ENCODE measurements at places on chromosomes 13 and 19.

DNA sequence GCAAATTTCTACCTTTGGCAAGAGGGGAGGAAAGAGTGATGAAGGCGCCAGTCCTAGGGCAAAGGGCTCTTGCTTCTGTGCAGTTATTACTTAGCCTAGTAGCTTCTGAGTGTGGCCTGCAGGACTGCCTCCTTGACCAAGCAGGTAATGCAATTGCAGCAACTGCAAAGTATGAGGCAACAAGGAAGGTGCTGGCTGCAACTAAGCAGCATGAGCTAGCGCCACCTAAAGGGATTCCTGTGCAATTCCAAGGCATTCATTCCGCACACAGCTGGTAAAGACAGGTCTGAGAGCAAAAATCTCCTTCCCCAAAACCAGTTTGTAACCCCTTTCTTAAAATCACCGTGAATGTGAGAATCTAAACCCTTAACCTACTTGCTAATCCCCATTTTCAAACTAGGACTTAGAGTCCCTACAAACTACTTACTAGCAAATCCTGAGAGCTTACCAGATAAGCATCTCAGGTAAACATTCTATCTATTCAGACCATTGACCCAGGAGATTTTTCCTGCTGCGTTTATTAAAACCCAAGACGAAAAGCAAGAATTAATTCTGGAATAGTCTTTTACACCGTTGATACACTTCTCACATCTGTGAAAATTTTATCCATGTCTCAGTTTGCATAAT lies 62.9 kb downstream of the DCT start:
- DNase-seq: no peak

- DNase-seq: no peak
These were observed 3.0 kb upstream of the PNKP start for GRCh38 chr19:49870309-49870901.

DNA sequence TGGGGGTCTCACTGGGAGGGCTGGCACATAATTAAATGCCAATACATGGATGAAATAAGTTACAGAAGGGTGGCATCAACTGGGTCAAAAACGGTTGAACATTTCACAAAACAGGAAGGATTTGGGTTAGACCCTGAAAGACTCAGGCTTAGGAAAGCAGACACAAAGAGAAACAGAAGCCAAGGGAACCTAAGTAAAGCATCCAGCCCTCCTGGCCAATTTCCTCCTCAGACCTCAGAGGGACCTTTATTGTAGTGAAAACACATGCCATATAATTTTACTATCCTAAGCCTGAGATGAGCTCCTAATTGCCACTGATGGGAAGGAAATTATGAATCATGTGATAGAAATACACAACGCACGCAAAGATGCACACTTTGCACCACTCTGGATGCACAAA lies 12.1 kb upstream of the CEACAM3 start:
- DNase-seq: no peak

GRCh38 chr13:111227405-111227804 lies 93.0 kb upstream of the TEX29 start:
- DNase-seq: no peak

- no peak for DNase-seq
These were observed 189.1 kb upstream of the UBL3 start for GRCh38 chr13:30039511-30039911.

DNA sequence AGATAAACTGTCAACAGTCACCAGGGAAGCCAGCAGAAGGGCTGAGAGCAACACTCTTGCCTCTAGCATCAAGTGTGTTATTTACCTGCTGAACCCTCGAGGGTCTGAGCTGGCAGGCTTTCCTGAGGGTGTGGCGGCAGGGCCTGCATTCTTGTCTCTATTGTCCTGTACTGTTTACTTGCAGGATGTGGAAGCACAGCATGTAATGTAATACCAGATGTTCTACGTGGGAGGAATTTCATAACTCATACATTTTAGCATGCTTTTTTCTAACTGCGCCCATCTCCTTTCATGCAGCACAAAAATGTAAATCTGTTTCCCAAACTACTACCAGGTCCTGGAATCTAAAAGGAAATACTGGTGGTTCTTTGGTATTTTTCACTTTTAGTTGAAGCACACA lies 153.1 kb downstream of the RGCC start:
- DNase-seq: no peak

DNA sequence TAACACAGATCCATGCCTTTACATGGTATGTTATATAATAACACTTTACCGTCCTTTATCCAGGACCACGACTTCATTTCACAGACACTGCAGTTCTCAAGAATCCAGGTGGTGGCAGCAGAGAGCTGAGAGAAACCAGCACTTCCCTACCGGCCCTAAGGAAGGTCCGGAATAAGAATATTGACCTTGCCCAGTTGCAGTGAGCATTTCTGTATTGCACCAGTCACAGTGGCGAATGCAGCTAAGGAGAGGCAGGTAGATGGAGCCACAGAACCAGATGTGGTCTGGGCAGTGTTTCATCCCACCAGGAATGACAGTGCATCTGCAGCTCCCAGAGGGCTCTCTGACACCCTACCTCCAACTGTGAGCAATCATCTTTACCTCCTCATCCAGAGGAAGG lies 44.6 kb downstream of the ZNF787 start:
- DNase-seq: no peak

- DNase-seq: peak; percentile 80
These were observed 16.2 kb downstream of the ZNF331 start for GRCh38 chr19:53553865-53554791.

DNA sequence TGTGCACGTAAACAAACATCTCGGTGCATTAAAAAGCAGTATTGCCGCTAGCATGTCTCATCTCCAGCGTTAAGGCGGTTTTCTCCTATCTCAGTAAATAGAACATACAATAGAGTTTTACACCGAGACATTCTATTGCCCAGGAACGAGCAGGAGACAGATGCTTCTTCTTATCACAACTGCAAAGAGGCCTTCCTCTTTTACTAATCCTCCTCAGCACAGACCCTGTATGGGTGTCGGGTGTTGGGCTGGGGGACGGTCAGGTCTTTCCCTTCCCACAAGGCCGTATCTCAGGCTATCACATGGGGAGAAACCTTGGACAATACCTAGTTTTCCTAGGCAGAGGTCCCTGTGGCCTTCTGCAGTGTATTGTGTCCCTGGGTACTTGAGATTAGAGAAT lies 21.2 kb downstream of the ZNF233 start:
- DNase-seq: no peak

- no peak for DNase-seq
These were observed 304 bp downstream of the TSPAN16 start for GRCh38 chr19:11296264-11296663.

GRCh38 chr13:111916201-111916600 lies 150.7 kb upstream of the SOX1 start:
- no peak for DNase-seq

DNA sequence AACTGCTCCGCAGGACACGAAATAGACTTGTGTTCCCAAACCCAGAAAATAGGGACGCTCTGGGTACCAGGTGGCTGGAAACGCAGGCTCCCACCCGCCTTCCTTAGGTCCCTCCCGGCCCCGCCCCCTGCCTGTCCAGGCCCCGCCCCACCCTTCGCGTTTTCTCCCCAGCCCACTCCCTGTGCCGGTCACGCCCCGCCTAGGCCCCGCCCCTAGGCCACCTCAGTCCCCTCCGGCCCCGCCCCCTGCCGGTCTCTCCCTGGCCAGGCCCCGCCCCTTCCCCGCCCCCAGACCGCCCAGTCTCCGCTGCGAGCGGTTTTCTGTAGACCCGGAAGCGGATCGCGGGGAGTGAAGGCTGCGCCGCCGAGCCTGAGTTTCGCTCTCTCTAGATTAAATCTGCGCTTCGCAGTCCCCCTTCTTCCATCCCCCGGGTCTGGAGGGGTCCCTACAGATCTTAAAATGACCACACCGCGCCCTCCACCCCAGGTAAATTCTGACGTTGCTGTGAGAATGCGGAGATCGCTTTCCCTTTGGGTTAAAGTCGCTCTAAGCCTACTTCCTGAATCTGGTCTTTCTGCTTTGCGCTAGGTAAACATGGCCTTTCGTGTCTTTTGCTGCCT lies 3.7 kb upstream of the ZNF665 start:
- DNase-seq: peak; percentile 93

- no peak for DNase-seq
These were observed 248.1 kb downstream of the HS6ST3 start for GRCh38 chr13:96338030-96338429.

DNA sequence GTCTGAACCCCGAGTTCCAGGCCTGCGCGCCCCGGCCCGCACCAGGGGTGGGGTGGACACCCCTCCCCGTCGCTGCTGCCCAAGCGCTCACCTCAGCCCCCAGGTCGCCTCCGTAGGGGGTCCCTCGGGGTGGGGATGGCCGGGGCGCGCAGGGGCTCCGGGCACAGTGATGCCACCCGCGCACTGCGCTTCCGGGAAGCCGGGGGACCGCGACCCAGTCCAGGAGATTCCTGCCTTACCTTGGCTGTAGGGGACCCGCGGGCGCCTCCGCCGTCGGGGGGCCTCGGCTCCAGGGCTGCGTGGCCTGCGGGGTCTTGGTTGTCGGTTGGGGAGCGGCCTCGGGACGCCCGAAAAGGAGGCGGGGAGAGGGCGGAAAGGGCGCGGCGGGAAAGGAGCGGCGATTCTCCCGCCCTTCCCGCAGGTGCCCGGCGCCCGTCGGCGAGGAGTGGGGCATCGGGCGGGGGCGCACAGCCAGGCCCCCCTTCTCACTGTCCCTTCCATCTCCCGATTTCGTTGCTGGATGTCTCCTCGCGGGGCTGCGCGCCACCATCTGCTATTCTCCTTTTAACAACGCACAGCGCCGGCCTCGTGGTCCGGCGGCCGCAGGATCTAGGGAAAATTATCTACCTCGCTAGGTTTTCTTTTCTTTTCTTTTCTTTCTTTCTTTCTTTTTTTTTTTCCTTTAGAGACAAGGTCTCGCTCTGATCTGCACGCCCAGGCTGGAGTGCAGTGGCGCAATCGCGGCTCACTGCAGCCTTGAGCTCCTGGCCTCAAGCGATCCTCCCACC lies at the start of gene KEAP1:
TSS of gene KEAP1 (minus strand) at position 355 of the 788 bp plus-strand sequence. CDS start 3,323 bp downstream, outside the sequence.
- no peak for DNase-seq

DNA sequence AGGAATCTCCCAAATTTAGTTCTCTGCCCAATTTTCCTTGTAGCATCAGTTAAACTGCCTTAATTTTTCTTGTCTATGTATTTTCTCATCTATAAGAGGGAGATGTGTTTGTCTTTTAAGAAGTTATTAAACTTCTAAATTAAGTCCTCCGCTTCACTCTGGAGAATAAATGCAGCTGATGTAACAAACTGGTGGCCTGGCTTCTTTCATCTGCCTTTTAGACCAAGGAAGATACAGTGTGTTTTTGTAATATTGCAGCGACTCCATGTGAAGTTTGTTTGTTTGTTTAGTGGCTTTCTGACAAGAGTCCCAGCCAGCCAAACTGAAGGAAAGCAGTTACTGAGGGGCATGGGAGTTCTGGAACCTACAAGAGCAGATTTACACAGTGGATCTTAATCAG lies 56.4 kb downstream of the KLF12 start:
- no peak for DNase-seq

- DNase-seq: no peak
These were observed 30.2 kb downstream of the SMARCA4 start for GRCh38 chr19:10991076-10991475.

DNA sequence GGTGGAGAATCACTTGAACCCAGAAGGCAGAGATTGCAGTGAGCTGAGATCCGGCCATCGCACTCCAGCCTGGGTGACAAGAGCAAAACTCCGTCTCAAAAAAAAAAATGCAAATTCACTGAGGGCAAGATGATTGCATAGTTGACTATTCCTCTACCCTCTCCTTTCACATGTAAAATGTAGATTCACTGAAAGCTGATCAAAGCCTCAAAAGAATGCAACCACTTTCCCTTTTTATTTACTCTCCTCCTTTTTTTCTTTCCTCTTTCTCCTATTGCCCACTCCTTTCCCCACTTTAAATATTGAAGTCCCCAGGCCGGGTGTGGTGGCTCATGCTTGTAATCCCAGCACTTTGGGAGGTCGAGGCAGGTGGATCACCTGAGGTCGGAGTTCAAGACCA lies 6.3 kb downstream of the TEX101 start:
- no peak for DNase-seq

- DNase-seq: no peak
These were observed 7.3 kb upstream of the SOX1 start for GRCh38 chr13:112059457-112060281.

DNA sequence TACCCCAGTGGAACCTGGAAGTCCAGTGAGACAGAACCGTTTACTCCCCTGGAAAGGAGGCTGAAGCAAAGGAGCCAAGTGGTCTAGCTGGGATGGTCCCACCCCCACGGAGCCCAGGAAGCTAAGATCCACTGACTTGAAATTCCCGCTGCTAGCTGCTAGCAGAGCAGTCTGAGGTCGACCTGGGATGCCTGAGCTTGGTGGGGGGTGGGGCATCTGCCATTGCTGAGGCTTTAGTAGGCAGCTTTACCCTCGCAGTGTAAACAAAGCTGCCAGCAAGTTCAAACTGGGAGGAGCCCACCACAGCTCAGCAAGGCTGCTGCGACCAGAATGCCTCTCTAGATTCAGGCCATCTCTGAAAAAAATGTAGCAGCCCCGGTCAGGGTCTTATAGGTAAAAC lies 437.0 kb downstream of the SUCLA2 start:
- DNase-seq: no peak

- no peak for DNase-seq
These were observed 5.0 kb upstream of the LILRB5 start for GRCh38 chr19:54262066-54262465.

DNA sequence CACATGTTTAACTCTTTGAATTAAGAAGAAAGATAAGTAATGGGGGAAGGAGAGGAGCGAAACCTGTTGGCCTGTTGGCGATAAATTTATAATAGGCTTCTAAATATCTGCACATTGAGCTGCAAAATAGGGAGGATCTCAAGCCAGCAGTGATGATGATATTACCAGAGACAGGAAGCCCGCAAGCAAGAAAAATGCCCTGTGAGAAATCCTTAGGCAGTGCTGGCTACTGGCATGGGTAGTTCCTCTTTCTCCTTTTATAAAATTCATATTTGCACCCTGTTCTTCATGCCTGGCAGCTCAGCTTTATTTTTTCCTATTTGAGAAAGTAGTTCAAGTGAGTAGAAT lies 858 bp upstream of the USP12 start:
- no peak for DNase-seq

DNA sequence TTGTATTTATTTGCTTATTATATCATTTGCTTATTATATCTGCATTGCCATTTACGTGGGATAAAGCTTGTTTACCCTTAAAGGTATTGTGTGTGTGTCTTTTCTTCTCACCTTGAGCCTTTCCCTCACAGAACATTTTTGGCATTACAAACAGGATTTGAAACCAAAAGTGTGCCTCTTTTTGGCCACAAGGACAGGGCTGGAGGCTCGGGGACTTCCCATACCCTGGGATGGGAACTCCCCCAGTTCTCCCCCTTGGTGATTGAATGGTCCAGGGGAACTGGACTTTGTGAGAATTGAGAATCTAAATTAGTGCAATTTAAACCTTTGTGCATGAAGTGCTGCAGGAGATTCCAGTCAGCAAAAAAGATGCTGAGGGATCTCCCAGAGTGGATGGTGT lies 2.4 kb upstream of the ZNF506 start:
- no peak for DNase-seq

- DNase-seq: no peak
These were observed 805.6 kb upstream of the ARGLU1 start for GRCh38 chr13:107373551-107373950.

DNA sequence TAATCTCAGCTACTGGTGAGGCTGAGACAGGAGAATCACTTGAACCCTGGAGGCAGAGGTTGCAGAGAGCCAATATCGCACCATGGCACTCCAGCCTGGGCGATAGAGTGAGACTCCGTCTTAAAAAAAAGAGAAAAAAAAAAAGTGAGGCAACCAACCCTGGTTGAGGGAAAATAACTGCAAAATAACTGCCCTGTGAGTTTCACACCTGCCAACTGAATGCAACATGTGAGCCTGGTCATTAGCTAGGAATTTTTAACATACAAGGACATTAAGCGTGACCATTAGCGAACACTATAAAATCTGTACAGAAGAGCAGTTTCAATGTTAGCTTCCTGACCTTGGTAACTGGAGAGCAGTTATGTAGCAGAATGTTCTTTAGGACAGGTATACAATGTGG lies 2.4 kb upstream of the CCNP start:
- DNase-seq: no peak
